Stimulated activated CD4-positive, alpha-beta T cell treated with anti-CD3 and anti-CD28 coated beads, Interleukin-1b, Interleukin-23, amount 100 ng/mL, for 24 hours (primary cell): ENCODE measurements at places on chromosomes 5 and 9.
A peak's percentile ranks its signal among the peaks of the same experiment; 100 is the strongest.

GRCh38 chr5:151144275-151144674, 13.3 kb downstream of the ANXA6 start:
- no peak for DNase-seq

- no peak for DNase-seq
Measured at GRCh38 chr9:31146485-31147166, 1237.8 kb upstream of the ACO1 start.

DNA sequence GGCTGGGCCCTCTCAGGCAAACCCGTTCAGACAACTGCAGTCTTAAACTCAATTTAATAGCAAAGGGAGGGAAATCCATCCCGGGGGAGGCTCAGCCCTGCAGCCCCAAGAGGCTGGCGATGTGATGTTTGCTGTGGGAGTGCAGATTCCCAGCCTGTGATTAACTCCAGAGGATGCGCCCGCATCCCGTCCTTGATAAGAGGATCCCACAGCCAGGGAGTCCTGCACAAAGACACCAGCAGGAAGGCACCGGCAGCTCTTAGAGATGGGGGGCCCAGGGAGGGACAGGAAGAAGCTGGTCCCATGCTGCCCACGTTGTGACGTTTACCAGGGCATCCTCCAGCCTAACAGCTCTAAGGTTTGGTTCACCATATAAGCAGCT, 64.7 kb downstream of the MRPL36 start:
- no peak for DNase-seq

DNA sequence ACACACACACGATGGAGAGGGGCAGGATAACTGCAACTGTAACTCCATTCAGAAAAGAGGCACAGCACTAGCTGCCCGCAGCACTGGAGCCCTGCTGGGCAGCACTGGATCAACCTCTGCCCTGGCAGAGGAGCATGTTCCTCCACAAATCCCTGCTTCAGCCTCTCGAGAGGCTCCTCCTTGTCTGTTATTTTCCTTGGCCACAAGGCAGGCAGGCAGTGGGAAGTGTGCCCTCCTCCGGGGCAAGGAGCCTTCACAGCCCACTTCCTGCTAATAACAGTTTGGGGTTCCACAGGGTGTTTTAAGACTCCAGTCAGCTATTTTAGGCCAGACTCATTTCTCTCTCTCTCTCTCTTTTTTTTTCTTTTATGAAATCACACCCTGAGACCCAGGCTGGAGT, 11.8 kb downstream of the FXN start:
- no peak for DNase-seq

DNA sequence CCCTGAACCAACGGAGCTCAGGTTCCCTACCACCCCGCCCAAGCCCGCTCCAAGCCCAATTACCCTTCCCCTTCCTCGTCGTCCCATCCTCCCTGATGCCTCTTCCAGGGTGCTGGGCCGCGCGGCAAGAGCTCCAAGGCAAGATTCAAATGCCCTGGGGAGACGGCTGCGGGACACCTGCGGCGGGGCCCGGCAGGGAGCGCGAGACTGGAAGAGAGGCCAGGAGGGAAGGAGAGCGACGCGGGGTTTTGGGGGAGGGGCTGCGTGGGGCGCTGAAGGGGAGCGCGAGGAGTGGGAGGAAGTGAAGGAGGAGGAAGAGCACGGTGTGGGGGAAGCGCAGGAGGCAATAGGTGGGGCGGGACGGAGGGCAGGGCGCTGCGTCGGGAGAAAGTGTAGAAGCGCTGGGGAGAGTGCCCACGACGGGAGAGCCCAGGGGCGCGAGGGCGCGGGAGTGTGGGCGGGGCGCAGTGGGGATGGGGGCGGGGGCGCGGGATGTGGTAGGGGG, 975 bp upstream of the NXNL2 start:
- DNase-seq: no peak

GRCh38 chr9:121545875-121546423, 46.3 kb upstream of the GGTA1 start:
- DNase-seq: peak; percentile 40

- DNase-seq: no peak
Measured at GRCh38 chr9:76516871-76517270, 57.9 kb downstream of the GCNT1 start.
